ENCODE measurements at places on chromosomes 5 and 9.
A peak's percentile ranks its signal among the peaks of the same experiment; 100 is the strongest.

DNA sequence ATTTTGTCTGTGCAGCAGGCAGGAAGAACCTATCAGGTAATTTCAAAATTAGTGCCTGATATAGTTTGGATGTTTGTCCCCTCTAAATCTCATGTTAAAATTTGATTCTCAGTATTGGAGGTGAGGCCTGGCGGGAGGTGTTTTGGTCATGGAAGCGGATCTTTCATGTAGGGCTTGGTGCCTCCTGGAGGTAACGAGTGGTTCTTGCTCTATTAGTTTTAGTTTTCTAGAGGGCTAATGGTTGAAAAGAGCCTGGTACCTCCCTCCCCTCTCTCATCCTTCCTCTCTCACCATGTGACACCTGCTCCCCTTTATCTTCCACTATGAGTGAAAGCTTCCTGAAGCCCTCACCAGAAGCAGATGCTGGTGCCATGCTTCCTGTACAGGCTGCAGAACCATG is 106.3 kb downstream of the DRD1 start:
- DNase-seq, result no peak

GRCh38 chr5:10662083-10662482 is 98.2 kb downstream of the ANKRD33B start:
- DNase-seq, result no peak

- no peak for DNase-seq
Observed at GRCh38 chr9:69831611-69832010, 11.0 kb downstream of the CFAP95 start.

DNA sequence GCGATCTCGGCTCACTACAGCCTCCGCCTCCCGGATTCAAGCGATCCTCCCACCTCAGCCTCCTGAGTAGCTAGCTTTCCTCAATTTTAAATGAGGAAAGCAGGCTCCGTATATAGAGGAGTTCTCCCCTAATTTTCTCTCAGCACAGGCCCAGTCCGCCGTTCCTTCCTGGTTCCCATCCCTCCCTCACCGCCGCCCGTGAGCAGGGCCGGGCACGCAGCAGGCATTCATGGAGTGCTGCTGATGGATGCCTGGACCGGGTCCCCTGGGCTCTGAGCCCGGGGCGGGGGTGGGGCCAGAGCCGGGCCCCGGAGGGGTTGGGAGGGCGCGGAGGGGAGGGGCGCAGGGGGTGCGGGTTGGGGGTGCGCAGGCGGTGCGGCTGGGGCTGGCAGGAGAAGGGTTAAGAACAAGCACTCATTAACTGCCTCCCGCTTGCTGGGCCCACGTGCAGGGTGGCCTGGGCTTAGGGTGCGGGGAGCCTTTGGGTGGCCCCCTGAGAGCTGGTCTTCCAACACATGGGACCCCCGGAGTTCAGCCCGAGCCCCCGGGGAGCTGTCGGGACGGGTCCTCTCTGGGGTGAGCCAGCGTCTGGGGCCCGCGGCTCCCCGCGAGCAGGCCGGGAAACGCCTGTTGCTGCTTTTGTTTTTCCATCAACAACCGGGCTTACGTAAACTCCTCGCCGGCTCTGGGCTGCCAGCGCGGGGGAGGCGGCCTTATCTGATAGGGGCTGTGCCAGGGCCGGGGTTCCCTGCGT is 33.7 kb downstream of the LHX2 start:
- DNase-seq, result no peak

DNA sequence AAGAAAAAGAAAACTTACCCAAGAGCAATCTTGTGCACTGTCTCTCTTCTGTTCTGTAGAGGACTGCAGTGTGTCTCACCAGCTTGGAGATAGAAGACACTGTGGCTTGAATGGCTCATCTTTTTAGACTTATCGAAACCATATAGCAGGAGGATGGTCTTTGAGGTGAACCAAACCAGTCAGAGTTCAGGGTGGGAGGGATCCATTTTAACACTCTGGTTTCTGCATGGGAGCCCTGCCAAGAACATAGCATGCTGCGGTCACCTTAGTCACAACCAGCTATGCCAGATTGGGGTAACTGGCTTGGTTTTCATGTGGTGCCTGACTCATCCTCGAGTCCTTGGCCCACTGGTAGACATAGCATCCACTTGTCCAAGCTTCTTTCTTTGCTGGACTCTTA is 135.1 kb downstream of the PAPPA start:
- DNase-seq, result no peak

DNA sequence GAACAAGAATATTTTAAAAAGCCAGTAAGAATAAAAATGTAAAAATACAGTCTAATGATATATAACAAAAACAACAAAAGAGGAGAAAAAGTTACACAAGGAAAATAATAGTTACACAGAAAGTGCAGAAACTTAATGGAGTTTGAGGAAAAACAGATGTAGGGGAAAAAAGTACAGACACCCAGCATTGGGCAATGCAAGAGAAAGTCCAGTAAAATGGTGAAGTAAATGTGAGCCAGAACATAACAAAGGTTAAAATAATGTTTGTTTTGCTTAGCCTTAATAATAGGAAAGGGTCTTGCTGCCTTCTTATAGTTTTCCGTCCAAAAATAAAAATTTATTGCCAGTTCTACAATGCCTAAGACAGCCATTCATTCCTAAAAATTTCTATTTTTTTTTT is 364.2 kb downstream of the NNT start:
- no peak for DNase-seq

GRCh38 chr5:65479527-65479926 is 2.2 kb downstream of the ADAMTS6 start:
- no peak for DNase-seq

GRCh38 chr9:117412841-117413240 is 2.0 kb downstream of the ASTN2 start:
- DNase-seq, result no peak

- peak; percentile 38 for DNase-seq
Observed at GRCh38 chr5:179763215-179763945, 30.4 kb upstream of the LTC4S start.

DNA sequence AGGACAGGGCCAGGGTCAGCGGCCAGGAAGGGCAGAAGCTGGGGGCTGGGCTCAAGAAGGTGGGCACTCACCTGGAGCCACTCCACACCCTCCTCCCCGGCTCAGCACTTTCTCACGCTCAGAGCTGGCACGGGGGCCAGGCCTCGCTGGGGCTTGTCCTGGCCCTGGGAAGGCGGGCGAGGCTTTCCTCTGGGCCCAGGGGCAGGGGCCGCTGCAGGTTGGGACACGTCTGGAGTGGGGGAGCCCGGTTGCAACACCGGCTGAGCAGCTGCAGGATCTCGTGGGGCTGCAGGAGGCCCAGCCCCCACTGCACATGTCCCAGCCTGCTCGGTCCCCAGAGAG is 38.9 kb upstream of the EGFL7 start:
- DNase-seq, result no peak

GRCh38 chr5:73378070-73378469 is 70.5 kb downstream of the FOXD1 start:
- DNase-seq, result no peak

GRCh38 chr9:92141144-92142129 is 26.2 kb upstream of the SPTLC1 start:
- no peak for DNase-seq

GRCh38 chr9:37471942-37472684 is 6.9 kb upstream of the ZBTB5 start:
- DNase-seq, result no peak

- no peak for DNase-seq
Observed at GRCh38 chr9:100082782-100083181, 16.0 kb downstream of the ERP44 start.

GRCh38 chr9:73446306-73446705 is 294.6 kb downstream of the ANXA1 start:
- no peak for DNase-seq

- DNase-seq, result no peak
Observed at GRCh38 chr9:83125671-83126070, 62.7 kb upstream of the RASEF start.

- no peak for DNase-seq
Observed at GRCh38 chr5:129069292-129069691, 25.3 kb upstream of the ISOC1 start.

- no peak for DNase-seq
Observed at GRCh38 chr5:150294551-150295071, 5.0 kb upstream of the CAMK2A start.

GRCh38 chr9:126147936-126148870 is 178.4 kb upstream of the MVB12B start:
- no peak for DNase-seq

DNA sequence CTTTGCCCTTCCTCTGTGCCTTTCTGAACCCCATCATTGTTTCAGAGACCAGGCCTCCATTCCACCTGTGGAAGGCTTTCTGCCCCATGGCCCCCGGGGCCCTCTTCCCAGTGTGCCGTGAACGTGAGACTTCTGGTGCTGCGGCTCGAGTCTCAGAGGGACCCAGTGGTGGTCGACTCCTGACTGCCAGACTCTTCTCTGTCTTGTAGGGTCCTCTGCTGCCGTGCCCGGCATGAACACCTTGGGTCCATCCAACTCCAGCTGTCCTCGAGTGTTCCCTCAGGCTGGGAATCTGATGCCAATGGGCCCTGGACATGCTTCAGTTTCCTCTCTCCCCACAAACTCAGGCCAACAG is 20.1 kb upstream of the LTC4S start:
- no peak for DNase-seq

DNA sequence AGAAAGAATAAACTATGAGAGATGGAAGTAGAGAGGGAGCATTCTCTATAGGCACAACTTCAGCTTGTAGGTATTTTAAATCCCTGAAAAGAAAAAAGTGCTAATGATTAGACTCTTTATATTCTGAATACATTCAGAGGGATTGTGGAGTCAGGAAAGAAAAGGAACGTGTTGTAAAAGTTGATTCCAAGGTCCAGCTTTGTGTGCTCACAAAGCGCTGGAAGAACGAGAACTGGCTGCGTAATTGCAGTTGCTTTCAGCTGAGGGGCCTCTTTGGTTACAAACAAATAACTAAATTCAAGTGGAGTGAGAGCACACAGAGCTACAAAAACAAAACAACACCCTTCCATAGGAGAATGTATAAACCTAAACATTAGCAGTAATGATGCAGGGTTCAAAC is 1040.4 kb upstream of the WWC1 start:
- DNase-seq, result no peak

GRCh38 chr9:138075496-138075895 is 197.9 kb downstream of the CACNA1B start:
- no peak for DNase-seq

DNA sequence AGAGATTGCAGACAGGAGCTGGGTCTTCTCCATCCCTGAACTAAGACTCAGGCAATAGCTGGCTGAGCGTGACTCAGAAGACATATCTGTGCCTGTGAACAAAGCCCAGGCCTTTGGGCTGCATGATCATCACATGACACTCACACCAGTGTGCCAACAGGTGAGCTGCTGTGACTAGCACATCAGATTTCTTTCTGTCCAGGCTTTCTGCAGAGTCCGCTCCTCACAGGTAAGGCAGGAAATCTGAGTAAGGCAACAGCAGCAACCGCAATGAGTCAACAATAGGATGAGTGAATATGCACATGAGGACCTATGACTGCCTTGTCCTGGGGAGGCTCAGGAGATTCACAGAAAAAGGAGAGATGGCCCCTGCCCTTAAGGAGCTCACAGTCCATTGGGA is 293.6 kb downstream of the ACTL7B start:
- DNase-seq, result no peak

DNA sequence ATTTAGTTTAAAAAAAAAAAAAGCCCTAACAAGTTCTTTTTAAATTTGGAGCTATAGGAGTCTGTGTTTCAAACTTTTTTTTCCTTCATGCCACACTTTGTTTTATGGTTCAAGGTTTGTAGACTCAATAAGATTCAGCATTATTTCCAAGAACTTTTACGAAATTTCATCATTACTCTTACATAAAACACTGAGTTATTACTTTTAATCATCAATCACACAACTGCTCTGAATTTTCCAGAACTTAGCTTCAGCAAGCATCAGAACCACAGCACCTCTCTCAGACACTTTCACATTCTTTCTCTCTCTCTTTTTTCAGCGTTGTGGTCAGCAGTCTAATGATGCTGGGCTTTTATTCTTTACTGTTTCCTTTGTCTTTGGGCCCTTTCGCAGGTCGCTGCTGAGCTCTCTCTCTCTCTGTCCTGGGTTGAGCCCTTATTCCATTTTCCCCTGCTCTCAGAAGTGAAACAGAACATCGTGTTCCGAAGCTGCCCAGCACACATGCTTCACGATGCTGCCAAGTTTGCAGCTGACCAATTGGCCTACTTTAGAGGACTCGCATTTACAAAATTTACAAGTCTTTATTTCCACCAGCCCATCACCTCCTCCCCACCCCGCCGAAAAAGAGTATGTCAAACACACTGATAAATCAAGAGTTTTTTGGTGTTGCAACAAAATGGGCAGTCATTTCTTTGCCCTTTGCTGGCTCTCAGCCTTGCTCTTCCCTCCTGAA is 44.6 kb upstream of the PIK3R1 start:
- DNase-seq, result no peak

DNA sequence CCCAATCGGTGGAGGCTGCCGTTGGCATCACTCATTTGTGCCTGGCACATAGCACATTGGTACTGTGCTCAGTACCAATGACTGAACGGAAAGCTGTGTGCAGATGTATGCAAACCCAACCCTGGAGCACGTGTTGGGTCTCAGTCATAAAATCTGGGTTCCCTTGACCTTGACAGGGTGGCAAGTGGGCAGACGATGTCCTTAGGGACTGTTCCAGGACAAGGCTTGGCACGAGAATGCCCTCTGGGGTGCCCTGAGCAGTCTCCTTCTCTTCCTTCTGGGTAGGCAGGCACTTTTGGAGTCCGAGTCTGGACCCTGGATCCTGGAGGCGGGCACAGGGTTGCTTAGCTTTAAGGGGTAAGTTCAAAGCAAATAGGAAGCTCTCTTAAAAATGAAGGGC is 75.8 kb downstream of the MACROH2A1 start:
- DNase-seq, result no peak

All from T-helper 2 cell (primary cell).